ENCODE measurements at places on chromosomes 4 and X. TPM values are rescaled to one million over a fixed set of nuclear protein-coding genes. Genes with fewer than 3 reads are reported as not detected.

DNA sequence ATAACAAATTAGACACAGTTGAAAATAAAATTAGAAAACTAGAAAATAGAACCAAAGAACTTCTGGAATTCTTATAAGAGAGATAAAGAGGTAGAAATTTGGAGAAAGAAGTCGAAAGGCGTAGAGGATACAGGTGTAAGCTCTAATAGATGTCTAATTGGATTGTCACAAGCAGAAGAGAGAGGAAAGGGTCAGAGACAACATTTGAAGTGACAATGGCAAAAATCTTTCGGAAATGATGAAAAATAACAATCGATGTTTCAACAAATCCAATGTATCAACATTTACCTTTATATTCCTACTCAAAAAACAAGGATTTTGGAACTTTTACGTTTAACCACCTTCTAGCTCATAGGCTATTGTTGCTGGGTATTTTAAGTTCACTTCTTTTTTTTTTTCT, 3.8 kb downstream of the CXCL8 start:
- no peaks in the 10 kb centered on the region for H3K36me3 ChIP-seq
- H3K4me3 ChIP-seq: no peak overlapping the region
- H3K4me1 ChIP-seq: peaks cover 23% of the 10 kb centered on the region

DNA sequence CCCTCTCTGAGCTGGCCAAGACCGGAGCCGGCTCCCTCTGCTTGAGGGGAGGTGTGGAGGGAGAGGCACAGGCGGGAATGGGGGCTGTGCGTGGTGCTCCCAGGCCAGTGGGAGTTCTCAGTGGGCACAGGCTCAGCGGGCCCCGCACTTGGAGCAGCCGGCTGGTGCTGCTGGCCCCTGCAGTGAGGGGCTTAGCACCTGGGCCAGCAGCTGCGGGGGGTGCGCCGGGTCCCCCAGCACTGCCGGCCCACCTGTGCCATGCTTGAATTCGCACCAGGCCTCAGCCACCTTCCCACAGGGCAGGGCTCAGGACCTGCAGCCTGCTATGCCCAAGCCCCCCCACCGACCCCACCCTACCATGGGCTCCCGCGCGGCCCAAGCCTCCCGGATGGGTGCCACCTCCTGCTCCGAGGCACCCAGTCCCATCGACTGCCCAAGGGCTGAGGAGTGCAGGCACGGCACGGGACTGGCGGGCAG, 602.5 kb downstream of the KCTD8 start:
- H3K4me3 ChIP-seq: no peak overlapping the region
- no peak for DNase-seq
- H3K36me3 ChIP-seq: no peaks in the 10 kb centered on the region
- H3K4me1 ChIP-seq: no peaks in the 10 kb centered on the region
- no peaks in the 10 kb centered on the region for H3K27me3 ChIP-seq

- H3K27me3 ChIP-seq: no peaks in the 10 kb centered on the region
- DNase-seq: no peak
- H3K4me3 ChIP-seq: no peak overlapping the region
- no peaks in the 10 kb centered on the region for H3K4me1 ChIP-seq
- H3K36me3 ChIP-seq: peaks cover 85% of the 10 kb centered on the region
These were observed 31.7 kb downstream of the HSD17B11 start for GRCh38 chr4:87359258-87359657.

The PFKFB1 gene
- 0.11 TPM for polyA plus RNA-seq

DNA sequence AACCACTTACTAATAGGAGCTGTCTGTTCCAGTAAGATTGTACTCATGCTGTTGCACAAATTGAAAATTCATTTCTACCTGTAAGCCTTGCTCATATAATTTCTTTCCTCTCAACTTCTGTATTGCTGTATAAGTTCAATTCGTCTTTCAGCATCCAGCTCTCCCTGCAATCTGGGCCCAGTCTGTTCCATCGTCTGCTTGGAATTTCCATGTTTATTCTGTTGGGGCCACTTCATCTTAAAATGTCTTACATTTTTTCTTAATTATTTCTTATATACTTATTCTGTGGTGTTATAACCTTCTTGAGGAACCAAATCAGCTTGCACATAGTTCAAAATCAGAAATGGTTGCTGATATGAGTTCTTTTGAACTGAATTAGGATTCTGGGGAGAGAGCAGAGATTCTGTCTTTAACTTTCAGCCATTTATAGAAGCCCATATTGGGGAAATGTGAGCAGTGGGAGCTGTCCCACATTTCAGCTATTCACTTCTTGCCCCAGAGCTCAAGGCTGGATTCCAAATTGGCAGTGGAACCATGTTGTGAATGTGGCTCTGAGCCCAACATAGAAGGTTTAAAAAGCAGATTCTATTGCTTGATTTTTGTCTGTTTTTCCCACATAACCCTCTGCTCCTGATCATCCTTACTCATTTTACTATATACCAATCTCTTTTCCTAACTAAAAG, 291.9 kb downstream of the BMPR1B start:
- no peak overlapping the region for H3K4me3 ChIP-seq
- DNase-seq: no peak
- H3K27me3 ChIP-seq: no peaks in the 10 kb centered on the region

- no peak overlapping the region for H3K4me3 ChIP-seq
- H3K27me3 ChIP-seq: no peaks in the 10 kb centered on the region
- H3K36me3 ChIP-seq: no peaks in the 10 kb centered on the region
These were observed 176.4 kb downstream of the EFHC2 start for GRCh38 chrX:44167116-44167515.

GRCh38 chr4:104425948-104426347, 68.7 kb downstream of the CXXC4 start:
- no peaks in the 10 kb centered on the region for H3K27me3 ChIP-seq
- no peaks in the 10 kb centered on the region for H3K4me1 ChIP-seq
- DNase-seq: no peak
- no peak overlapping the region for H3K27ac ChIP-seq
- H3K36me3 ChIP-seq: no peaks in the 10 kb centered on the region

- no peaks in the 10 kb centered on the region for H3K4me1 ChIP-seq
- H3K27ac ChIP-seq: no peak overlapping the region
- no peak for DNase-seq
- no peaks in the 10 kb centered on the region for H3K36me3 ChIP-seq
These were observed 43.1 kb downstream of the ADAMTS3 start for GRCh38 chr4:72525938-72526337.

GRCh38 chr4:69836287-69836686, 23.7 kb downstream of the SULT1E1 start:
- no peaks in the 10 kb centered on the region for H3K27me3 ChIP-seq
- DNase-seq: no peak
- peaks cover 15% of the 10 kb centered on the region for H3K4me1 ChIP-seq
- H3K36me3 ChIP-seq: no peaks in the 10 kb centered on the region

DNA sequence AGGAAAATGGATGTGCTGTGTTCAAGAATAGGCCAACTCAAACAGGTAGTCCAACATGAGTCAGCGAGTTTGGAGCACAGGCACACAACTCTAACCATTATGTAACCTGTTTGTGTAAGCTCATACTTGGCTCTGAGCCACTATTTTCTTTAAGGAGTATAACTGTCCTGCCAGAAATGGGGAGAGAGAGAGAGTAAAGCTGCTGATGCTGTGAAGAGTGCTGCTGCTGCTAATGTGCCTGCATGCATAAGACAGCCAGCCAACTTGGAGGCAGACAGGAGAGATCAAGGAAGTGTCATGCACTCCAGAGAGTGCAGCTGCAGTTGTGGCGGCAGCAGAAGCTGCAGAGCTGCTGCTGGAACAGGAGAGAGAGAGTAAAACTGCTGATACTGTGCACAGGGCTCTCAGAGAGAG, 11.7 kb upstream of the STATH start:
- no peaks in the 10 kb centered on the region for H3K4me1 ChIP-seq
- no peak overlapping the region for H3K27ac ChIP-seq
- no peak overlapping the region for H3K4me3 ChIP-seq
- H3K27me3 ChIP-seq: no peaks in the 10 kb centered on the region
- no peak for DNase-seq
- H3K36me3 ChIP-seq: no peaks in the 10 kb centered on the region

The MAGEA2 gene
- polyA plus RNA-seq: not detected

- H3K36me3 ChIP-seq: peaks cover 98% of the 10 kb centered on the region
- no peaks in the 10 kb centered on the region for H3K27me3 ChIP-seq
- no peaks in the 10 kb centered on the region for H3K4me1 ChIP-seq
- H3K4me3 ChIP-seq: no peak overlapping the region
These were observed 13.3 kb downstream of the LRPAP1 start for GRCh38 chr4:3518941-3519340.

GRCh38 chrX:13901354-13901753, 84.5 kb upstream of the GPM6B start:
- H3K27ac ChIP-seq: no peak overlapping the region
- no peak for DNase-seq
- no peaks in the 10 kb centered on the region for H3K36me3 ChIP-seq
- H3K27me3 ChIP-seq: no peaks in the 10 kb centered on the region
- no peaks in the 10 kb centered on the region for H3K4me1 ChIP-seq

GRCh38 chrX:43595931-43596330, 60.2 kb upstream of the MAOA start:
- H3K4me1 ChIP-seq: peaks cover 12% of the 10 kb centered on the region
- no peak overlapping the region for H3K4me3 ChIP-seq
- DNase-seq: no peak

GRCh38 chr4:144750348-144750747, 104.4 kb downstream of the HHIP start:
- no peaks in the 10 kb centered on the region for H3K36me3 ChIP-seq
- H3K27ac ChIP-seq: no peak overlapping the region
- H3K4me3 ChIP-seq: no peak overlapping the region
- H3K27me3 ChIP-seq: no peaks in the 10 kb centered on the region
- DNase-seq: no peak

The GRIA3 gene
- polyA plus RNA-seq: not detected

Data from CD14-positive monocyte (primary cell).